ENCODE measurements at places on chromosomes 1 and 21.

- no peak for DNase-seq
These were observed 2.1 kb upstream of the LPGAT1 start for GRCh38 chr1:211832661-211833060.

DNA sequence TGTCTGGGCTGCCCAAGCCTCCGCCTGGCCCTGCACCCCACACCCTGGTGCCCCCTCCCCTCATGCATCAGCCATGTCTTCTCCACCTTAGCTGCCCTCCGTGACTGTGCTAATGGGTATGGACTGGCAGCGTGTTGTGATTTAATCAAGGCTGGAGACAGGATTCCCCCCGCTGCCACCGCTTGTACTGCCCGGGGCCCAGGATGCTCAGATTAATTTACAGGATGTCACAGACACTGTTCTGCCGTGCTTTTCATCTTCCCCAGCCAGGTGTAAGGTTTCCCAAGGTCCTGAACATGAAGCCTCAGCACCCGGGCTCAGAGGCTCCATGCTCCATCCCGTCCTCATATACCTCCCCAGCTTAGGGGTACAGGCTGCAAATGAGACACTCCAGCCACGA, 66.3 kb downstream of the TAS1R2 start:
- no peak for DNase-seq

- DNase-seq, result no peak
These were observed 185.9 kb upstream of the EDN2 start for GRCh38 chr1:41670217-41670957.

- no peak for DNase-seq
These were observed 59.1 kb downstream of the SPSB1 start for GRCh38 chr1:9351654-9352271.

DNA sequence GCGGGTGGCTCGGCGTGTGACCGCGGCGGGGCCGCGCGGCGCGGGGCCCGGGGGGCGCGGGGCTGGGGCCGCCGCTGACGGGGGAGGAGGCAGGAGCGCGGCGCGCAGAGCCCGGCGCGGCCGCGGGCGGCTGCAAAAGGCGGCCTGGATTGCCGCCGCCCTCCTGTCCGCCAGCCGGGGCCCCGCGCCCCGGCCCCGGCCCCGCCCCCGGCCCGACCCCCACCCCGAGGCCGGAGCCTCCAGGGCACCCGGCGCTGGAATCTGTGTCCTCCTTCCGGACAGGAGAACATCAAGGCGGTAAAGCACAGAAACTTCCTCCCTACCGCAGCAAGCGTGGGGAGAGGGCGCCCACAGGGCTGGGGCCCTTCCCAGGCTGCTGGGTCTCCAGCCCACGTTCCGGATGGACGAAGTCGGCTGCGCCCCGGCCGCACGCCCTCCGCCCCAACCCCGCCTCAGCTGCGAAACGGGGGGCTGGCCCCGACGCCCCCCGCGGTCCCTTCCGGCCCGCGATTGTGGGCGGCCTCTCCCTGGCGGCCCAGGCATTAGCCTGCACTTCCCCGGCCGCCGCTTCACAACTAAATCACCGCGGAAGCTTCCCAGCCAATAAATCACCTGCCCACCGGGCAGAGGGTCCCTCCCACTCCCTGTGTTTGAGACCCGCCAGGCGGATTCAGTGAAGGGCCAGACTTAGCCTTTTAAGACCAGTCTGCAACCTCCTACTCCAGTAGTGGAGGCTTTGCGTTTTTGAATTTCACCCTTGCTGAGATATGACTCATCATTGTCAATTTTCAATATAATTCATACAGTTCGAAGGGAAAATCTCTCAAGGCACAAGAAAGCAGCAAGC, 106.0 kb downstream of the SLC45A1 start:
- no peak for DNase-seq

DNA sequence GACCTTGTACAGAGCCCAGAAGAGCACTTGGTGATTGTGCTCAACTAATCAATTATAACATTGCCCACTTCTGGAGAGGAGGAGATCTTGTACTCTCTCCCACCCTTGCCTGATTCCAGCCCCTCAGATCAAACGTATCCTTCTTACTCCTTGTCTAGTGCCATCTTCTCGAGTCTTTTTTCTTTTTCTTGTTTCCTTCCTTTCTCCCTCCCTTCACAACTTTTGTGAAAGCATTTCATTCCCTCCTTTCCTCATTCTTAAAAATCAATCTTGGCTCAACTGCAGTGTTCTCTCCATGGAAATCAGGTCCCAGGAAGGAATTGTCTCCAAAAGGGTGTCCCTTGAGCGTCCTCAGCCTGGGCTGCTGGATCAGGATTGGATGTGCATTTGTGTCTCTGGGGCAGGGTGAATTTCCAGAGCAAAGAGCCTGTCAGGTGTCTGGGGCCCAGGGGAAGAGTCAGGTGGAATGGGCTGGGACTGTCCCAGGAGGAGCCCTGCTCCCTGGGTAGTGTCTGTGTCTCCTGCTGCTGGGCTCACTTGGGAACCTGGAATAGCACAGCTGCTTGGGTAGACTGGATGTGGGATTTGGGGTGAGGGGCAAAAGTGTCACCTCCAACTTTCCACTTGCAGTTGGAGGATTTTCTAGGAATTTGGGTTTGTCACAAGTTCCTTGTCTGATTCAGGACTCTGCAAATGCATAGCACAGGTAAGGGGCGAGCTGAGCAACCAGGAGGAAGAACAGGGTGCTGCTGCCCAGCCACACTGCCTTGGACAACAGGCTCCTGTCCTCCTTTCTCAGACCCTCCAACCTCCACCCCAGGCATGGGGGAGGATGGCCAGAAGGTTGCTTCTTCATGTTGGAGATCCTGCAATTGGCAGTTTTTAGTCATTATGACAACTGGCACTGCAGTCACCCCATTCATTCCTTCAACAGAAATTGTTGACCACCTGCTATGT, 3.3 kb downstream of the SOX13 start:
- DNase-seq, result no peak

DNA sequence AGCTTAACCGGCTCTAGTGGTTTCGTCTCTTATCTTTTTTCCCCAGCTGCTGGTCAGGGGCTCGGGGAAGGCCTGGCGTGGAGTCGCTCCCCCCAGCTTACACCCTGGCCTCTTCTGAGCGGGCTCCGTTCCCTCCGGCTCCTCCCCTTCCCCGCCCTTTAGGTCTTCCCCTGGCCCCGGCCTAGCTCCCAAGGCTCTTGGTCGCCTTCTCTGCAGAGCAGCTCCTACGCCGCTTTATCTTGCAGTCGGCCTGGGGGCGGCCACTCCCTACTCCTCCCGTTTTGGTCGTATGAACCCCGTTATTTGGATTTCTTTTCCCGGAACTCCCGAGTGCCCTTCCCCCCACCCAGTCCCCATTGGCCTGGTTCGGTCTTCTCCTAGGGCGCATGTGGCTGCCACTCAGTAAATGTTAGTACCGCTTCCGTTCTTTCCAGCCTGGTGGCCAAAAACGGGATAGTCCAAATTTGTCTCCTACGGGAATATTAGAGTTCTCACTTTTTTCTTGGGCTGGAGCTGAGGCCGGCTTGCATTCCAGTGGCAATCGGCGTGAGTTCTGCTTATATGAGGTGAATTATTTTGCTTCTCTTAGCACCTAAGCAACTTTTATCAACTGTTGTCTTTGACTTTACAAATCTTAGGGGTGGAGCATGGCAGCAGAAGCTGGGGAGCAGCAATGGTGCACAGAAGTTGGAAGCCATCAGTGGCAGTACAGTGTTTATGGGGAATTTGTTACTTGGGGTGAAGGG, 467 bp downstream of the THRAP3 start:
- DNase-seq, result peak; percentile 63

DNA sequence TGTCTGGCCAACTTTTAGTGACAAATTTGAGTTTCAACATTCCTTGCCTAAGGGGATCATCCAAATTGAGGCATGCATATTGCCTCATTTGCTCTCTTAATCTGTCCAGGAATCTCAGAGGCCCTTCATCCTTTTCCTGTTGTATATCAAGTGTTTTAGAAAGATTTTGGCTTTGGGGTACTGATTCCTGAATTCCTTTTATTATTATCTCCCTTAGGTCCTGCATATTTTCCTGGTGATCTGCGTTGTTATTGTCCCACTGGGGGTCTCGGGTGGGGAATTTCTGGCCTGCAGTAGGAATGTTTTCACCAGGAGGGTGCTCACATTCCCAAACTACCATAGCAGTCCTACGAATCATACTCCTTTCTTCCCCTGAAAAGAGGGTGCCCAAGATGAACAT, 4.4 kb upstream of the AADACL3 start:
- DNase-seq, result no peak

GRCh38 chr21:20968391-20968790, 29.8 kb upstream of the NCAM2 start:
- no peak for DNase-seq

GRCh38 chr1:111992476-111992875, 3.0 kb upstream of the KCND3 start:
- DNase-seq, result no peak

DNA sequence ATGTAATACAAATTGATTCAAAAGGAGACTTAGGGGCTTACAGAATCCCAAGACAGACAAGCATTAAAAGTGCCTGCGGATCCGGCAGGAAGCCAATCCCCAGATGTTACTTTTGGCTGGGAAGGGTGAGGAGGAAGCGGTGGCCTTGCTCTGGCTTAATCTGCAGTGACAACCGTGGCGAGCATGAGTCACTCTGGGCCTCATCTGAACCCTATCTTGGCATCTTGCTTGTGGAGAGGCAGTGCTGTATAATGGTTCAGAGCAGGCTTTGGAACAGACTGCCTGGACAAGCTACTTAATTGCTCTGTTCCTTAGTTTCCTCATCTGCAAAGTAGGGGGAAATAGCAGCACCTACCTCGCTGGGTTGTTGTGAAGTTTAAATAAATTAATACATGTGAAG, 74.1 kb downstream of the XCL2 start:
- DNase-seq, result no peak

GRCh38 chr1:96365596-96366390, 355.8 kb upstream of the PTBP2 start:
- no peak for DNase-seq

DNA sequence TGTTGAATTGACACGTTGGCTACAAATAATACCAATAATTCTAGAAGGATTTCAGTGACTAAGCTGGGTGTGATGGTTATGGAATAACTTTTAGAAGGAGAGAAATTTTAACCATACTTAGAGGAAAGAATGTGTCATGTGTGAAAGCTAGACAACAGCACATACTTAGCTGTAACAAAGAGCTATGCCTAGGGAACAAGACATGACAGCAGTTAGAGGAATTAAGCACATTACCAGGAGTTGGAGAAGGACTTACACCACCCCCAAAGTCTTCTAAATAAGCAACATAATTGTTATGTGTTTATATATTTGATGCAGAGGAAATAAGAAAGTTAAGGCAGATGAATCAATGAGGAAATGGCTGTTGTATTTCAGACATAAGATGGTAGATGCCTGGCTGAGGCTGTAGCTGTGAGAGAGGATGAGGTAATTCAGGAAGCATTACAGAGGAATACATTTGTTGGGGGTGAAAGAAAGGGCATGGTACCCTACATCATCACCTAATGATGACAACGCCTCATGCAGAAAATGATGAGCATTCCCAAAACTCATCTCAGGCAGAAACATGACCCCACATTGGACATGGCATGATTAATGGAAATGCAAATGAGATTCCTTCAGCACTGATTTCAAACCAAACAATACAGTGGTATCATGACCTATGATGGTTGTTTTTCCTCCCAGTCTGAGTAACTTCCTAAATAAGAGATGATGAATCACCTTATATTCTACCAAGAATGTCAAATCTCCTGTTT, 211.5 kb downstream of the LHX8 start:
- DNase-seq, result no peak

DNA sequence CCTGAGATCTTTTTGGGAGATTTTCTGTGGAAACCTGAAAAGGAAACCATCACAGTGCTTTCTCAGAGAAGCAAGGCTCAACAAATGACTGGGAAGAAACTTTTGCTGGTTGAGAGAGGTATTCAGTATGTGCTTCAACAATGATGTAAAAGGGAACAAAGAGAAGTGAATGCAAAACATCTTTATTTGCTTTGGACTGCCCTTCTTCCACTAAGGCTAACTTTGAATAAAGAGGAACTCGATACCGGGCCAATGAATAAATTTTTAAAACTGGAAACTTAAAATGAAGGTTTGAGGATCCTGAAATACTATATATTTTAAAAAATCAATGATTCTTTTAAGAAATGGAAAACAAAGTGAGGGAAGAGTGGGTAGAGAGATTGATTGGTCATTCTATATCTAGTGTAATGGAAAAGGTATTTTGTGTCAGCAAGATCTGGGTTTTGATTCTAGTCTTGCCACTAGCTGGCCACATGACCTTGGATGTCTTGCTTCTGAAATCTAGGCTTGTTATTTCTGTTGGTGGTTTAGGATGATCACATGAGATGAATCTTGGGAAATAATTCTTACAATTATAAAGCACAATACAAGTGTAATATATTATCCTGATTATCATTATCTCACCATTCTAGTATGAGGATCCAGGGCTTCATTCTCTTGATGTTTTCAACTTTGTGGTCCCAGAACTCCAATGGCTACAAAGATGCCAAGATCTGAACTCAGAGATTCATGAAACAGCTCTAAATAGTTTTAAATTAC, 34.6 kb upstream of the APOBEC4 start:
- no peak for DNase-seq

GRCh38 chr1:228996281-228996680, 261.0 kb downstream of the RHOU start:
- DNase-seq, result no peak
